ENCODE measurements at places on chromosomes 2 and 18.

GRCh38 chr2:8159966-8160603 is 521.8 kb upstream of the ID2 start:
- DNase-seq = no peak

- peak; percentile 6 for DNase-seq
Observed at GRCh38 chr18:13989199-13989598, 73.9 kb upstream of the MC2R start.

- no peak for DNase-seq
Observed at GRCh38 chr2:194260185-194260584, 1396.8 kb upstream of the SLC39A10 start.

GRCh38 chr18:75897386-75897785 is 469.9 kb upstream of the SMIM21 start:
- DNase-seq = no peak

DNA sequence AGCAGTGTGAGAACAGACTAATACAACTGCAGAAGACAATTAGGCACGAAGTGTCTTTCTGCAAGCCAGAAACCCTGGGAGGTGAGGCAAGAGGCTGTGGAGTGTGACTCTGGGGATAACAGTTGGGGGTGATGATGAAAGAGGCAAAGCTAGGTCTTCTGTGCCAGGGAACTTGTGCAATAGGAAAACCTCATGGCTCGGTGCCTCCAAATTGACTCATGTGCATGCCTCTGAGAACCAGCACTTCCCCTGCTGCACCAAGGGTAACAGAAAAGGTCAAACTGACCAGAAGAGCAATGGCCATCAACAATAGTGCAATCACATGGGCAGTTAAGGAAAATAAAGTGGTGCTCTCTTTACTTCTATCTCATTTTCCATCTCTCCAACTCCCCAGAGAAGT is 136.4 kb downstream of the SCG2 start:
- no peak for DNase-seq

DNA sequence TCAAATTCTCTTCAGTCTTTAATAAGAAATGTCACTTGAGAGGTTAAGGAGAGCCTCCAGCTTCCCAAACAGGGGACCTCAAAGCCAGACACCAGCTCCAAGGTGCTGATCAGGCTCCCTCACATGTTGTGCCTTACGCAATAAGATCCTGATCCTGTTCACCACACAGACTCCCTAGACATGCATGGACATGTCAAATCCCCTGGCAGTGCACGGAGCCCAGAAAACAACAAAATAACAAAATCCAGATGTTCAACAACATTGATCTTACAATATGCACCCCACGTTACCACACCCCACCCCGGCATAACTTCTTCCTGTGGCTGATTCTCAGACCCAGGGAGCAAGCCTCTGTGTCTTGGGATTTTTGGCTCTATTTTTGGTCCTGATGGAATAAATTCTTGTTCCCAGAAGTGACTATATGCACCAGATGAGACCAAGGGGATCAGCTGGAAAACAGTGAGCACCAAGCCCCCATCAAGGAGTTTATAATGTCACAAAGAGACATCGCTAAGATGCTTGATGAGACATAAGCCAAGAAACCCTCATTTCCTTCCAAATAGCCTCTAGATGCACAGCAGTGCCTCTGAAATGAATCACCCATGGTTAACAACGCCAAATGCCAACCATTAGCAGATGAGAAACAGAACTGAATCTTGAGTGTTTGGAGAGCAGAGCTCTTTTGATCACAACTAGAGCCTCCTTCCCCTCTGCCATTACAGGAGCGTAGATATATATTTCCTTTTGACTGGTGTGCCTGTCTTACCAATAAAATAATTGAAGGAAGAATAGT is 198.2 kb downstream of the PRKCE start:
- no peak for DNase-seq

- DNase-seq = no peak
Observed at GRCh38 chr18:63844254-63844653, 43.3 kb upstream of the SERPINB2 start.

DNA sequence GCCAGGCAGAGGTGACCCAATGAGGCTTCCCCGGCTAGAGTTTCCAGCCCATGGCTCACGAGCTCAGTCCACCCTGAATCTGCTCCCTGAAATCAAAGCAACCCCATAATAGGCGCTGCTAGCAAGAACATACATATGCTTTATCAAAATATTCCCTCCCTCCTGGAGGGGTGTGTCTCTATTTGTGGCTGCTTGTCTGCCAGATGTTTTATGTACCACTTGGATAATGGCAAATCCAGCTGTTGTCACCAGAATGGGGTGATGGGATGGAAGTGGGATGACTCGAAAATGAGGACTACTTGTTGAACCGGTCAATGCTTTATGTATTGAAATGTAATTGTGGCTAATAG is 152.0 kb downstream of the GALNT14 start:
- DNase-seq = no peak

All from DMS 273 treated with DMSO at 0.1 percent for 48 hours (cell line).